ENCODE measurements at places on chromosomes 3 and 15.
A peak's percentile ranks its signal among the peaks of the same experiment; 100 is the strongest.

DNA sequence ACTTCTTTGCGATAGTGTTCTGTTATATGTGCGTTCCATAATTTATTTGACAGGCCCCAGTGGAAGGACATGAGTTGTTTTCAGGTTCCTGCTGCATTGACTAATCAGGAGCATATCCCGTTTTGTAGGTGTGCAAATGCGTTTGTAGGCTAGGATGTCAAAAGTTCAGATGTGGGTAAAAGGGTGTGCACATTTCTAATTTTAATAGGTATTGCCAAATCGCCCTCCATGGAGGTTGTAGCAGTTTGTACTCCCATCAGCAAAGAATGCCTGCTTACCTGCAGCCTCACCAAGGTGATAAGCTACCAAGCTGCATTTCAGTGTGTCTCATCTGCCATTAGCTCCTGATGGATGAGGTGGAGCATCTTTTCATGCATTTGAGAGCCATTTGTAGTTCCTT is 36.3 kb downstream of the KLF13 start:
- no peak for DNase-seq

- DNase-seq = no peak
Measured at GRCh38 chr3:115655761-115656282, 32.5 kb downstream of the GAP43 start.

GRCh38 chr15:69713726-69714559 is 261.3 kb downstream of the RPLP1 start:
- peak; percentile 79 for DNase-seq

- no peak for DNase-seq
Measured at GRCh38 chr3:86740751-86741150, 250.2 kb downstream of the VGLL3 start.

GRCh38 chr3:94990952-94991705 is 928.3 kb downstream of the NSUN3 start:
- no peak for DNase-seq

DNA sequence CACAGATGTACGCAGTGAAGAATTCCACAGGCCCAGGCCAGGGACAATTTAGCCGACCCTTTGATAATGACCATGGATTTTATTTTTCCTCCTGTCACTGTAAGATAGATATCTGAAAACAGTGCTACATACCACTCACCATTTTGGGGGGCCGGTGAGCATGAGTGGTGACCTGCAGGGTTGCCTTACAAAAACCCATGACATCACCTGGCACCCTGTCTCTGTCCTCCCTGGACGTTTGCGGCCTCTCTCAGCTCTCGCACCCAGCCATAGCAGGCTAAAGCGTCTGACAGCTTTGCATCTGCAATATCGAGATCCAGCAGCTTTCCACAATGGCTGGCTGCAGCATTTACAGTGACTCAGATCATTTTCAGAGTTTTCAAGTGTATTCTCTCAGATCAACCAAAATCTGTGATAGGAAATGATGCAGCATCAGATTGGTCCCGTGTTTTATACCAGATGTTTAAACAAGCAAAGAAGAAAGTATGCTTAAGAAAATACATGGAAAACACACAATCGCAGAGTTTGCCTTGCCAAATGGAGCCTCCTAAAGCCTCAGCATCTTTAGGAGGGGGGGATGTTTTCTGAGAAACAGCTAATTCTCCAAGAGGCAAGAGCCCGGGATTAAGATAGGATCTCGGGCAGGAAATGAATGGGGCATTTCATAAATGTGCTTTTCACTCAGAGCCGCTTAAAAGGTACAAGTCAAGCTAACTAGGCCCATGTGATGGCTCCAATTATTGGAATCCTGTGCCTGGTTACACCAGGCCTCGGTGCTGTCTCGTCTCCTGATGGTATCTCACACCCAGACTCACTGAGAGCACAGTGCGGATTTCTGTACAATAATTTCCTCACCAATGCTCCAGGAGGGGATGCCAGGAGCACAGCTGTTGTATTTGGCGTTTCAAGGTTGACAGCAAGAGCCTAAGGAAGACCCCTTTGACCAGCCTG is 257.3 kb downstream of the XXYLT1 start:
- no peak for DNase-seq

GRCh38 chr3:46337911-46338310 is 16.0 kb upstream of the CCR2 start:
- DNase-seq = no peak

GRCh38 chr3:183503746-183504145 is 51.8 kb downstream of the KLHL6 start:
- DNase-seq = no peak
